ENCODE measurements at places on chromosomes 7 and 10. TPM values are rescaled to one million over a fixed set of nuclear protein-coding genes. Genes with fewer than 3 reads are reported as not detected.

CDC123 gene
- 69.2 TPM for total RNA-seq

TMEM213 gene
- total RNA-seq = not detected

CUL1 gene
- 53.8 TPM for total RNA-seq

TMEM139 gene
- 1.1 TPM for total RNA-seq

GRCh38 chr7:139361523-139361922 is 1.8 kb downstream of the LUC7L2 start:
- no peak for DNase-seq

GRCh38 chr10:17729630-17730029 is 22.4 kb upstream of the TMEM236 start:
- DNase-seq = no peak

- no peak for DNase-seq
Observed at GRCh38 chr7:121140790-121141189, 152.3 kb downstream of the CPED1 start.

GRCh38 chr7:137798073-137798763 is 48.6 kb downstream of the DGKI start:
- DNase-seq = no peak

Measured in activated naive CD8-positive, alpha-beta T cell treated with anti-CD3 and anti-CD28 coated beads, Interleukin-2, amount 10 ng/mL, durations not matched to agents 7 days and 5 days (primary cell).